ENCODE measurements at places on chromosomes 7 and 10.

DNA sequence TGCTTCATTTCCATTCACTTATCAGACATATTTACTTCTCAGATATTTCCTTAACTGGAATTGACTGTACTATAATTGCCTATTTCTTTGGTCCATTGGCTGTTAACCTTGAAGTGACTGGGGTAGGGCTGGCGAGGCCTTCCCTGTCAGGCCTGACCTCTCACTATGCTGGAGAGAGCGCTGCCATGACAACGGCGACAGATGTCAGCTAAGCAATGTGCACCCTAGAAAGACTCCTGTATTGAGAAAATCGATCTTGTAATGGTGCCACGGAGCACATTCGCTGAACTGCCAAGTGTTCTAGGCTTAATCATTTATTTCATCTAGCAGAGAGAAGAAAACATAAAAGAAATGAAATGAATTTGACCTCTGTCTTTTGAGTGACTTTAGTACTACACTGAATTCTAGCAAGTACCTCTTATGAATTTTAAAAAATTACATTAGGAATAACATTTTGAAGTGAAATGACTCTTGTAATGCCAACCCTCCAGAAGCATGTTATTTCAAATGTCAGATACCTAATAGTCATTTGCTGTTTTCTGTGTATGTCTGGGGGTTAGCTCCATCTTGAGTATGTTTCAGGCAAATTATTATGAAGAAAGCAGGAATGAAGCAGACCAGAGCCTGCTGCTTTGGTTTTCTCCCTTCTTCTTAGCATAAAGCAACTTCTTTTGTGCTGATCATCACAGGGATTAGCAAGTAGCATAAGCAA, 148.0 kb downstream of the SNX10 start:
- DNase-seq = no peak

- DNase-seq = no peak
Observed at GRCh38 chr10:48659790-48660189, 24.9 kb upstream of the WDFY4 start.

- no peak for DNase-seq
Observed at GRCh38 chr10:5373891-5374611, 9.3 kb downstream of the UCN3 start.

- no peak for DNase-seq
Observed at GRCh38 chr7:684416-684815, 42.1 kb upstream of the DNAAF5 start.

DNA sequence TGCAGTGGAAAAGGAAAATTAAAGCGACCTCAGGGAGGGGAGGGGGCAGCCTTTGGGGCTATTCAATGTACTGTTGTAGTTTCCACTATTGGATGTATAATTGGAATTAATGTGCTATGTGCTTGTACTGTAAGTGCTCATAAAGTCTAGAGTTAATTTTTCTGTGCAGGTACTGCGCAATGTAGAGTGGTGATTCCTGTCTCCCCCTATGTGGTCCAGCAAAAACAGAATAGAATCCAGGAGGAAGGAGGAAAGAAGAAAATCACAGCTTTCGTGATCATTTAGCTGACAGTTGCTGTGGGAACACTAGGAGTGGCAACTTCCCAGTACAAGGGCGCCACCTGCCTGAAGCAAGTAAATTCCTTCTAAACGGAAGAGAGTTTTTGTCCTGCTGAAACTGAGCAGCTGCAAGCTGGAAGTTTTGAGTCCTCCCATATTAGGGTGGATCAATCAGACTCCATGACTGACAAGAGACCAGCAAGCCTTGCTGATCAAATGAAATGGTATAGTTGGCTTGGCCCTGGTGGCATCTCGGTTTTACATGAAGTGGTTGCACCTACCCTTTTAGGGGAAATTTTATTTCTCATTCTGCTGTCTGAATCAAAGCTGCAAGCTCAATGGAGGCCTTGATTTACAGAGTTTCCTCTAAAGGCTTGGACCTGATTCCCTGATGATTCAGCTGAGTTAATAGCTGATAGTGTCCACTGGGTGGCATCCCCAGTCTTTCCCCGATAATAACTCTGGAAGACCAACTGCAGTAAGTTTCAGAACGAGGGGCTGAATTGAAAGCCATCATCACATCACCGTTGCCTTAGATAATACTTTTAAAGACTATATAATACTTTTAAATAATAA, 299.8 kb downstream of the HGF start:
- peak; percentile 85 for DNase-seq

GRCh38 chr7:157568770-157569584, 232.2 kb downstream of the DNAJB6 start:
- DNase-seq = no peak

DNA sequence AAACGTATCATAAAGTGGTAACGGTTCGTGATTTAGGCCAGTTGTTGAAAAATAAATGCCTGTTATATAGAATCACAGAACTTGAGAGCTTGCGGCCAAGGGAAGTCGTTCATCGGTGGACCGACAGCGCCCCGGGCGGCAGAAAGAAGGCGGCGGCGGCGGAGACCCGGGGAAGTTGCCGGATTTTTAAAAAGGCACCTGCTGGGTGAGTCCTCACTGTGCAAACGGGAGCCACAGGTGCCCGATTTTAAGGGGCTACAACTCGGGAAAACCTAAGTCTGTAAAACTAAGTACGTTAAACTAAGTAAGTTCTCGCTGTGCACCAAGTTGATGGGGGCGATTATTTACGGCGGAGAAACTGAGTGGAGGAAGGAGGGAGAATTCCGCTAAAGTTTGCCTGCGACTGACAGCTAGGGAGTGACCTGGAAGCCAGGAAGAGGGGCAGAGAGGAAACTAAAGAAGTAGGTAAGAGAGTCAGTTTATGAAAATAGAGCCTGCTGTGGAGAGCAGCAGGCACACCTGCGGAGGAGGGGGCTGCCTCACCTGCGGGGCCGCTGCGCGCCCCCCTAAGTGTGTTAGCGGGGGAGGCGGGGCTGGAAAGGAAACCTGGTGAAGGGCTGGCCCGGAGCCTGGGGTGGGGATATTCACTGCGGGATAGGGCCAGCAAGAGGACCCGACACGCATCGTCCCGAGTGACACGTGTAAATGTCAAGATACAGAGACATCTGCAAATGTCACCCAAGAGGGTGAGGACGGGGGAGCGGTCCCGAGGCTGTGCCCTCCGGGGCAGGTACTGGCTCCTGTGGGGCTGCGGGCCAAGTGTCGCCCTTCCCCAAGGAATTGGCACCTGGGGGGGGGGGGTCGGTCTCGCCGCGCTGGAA, 996 bp downstream of the ADAM12 start:
- no peak for DNase-seq

DNA sequence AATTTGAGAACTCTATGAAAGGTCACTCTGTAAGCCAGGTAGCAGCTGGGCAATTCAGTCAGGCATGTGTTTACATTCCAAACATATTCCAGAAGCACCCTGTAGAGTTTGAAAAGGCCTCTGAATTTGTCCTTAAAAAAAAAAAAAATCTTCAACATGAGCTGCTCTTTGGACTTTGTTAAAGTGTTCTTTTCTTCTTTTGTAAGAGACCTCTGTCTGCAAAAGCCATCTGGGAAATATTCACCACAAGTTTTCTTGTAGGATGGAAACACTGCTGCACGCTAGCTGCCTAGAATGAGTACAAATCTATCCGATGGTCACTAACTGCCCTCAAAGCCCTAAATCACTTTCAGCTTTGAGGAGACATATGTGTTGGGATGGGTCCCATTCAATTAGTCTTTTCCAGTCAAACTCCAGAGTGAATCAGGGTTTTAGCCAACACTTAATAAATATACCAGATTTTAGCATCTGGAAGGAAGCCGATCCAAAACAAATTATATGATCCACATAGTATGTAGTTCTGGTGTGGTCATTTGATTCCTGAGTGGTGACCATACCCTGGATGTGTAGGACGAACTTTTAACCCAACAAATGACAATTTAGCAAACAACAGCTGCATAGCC, 85.9 kb downstream of the CD36 start:
- DNase-seq = peak; percentile 76

- DNase-seq = no peak
Observed at GRCh38 chr7:139393621-139394211, 34.0 kb downstream of the LUC7L2 start.

DNA sequence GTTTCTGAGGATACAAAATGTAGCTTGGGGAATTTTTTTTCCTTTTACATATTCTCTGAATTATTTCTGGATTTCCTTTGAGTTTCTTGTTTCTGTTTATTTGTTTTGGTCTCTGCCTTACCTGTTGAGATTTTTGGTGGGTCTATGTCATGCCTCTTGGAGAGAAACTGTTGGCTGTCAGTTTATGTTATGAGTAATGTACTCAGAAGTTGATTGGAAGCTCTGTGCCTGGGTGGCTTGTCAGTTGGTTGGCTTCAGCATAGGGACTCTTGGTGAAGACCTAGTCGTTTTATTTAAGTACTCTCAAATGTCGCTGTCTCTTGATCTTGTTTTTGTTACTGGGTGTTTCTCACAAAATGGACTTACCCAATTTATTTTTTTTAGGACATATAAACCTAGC, 132.4 kb downstream of the CDK14 start:
- DNase-seq = no peak

DNA sequence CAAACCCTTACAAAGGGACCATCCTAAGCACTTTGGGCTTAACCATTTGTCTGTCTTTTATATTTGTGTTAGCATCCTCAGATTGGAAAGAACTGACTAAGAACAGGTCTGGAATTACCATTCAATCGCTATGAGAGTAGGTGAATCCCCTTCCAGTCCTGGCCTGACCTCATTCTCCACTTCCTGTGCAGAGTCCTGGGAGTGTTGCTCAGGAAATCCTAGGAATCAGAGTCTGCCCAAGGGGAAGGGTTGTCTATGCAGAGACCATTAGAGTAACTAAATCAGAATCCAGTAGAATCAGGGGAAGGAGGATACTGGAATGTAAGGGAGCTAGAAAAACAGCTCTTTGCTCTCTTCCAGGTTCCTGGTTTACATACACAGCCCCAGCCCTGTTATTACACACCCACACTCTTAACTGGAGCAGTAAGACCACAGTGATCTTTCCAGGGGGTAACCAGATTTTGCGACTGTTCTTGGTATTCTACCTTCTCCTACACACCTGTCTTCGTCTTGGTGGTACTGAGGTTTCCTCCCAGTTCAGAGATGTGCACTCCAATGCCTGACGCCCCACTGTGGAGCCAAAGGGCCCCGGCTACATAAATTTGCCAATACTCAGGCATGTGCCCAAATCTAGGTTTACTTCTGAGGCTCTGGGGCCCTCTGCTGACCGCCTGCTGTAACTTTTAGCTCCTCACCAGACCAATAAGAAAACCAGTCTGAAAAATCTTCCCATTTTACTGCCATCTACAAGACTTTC, 103.7 kb downstream of the RNF216 start:
- peak; percentile 72 for DNase-seq

- no peak for DNase-seq
Observed at GRCh38 chr7:74387606-74388005, 66.1 kb upstream of the GTF2IRD1 start.

DNA sequence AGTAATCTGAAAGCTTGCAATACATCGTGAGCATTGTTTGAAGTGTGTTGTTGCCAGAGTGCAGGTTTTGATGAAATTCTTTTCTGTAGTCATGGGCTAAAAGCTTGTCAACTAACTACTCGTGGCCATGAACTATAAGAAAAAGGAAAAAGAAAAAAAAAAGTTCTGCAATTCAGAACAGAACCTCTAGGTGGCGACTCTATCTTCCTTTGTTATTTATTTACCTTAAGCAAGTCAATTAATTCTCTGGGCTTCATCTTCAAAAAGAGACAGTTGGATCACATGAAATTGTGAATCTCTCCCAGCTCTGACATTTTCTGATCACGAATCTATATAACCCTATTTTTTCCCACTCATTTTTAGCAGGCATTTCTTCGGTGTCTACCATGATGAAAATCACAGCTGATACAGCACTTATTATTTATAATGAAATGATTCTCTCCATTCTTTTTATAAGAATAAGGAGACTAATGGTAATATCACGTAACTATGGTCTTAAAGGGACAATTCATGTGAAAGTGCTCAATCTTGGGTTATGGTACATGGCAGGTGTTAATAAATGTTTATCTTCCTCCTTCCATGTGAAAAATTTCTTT, 18.8 kb downstream of the TMEM196 start:
- DNase-seq = no peak

DNA sequence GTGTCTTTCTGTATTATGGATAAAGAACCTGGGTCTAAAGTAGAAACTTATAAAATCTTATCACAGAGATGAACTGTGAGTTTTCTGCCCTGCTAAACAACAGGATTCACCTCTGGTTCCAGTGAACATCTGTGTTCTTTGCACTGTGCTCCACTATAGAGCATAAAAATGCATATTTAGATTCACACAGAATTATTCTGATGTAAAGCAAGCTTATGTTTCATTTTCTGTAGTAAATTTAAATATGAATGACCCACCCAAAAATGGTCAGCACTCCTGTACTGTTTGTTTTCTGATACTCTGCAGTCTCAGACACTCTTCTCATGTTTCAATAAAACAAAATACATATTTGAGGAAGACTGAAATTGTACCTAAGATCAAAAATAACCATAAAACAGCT, 204.5 kb upstream of the PLXDC2 start:
- DNase-seq = no peak

DNA sequence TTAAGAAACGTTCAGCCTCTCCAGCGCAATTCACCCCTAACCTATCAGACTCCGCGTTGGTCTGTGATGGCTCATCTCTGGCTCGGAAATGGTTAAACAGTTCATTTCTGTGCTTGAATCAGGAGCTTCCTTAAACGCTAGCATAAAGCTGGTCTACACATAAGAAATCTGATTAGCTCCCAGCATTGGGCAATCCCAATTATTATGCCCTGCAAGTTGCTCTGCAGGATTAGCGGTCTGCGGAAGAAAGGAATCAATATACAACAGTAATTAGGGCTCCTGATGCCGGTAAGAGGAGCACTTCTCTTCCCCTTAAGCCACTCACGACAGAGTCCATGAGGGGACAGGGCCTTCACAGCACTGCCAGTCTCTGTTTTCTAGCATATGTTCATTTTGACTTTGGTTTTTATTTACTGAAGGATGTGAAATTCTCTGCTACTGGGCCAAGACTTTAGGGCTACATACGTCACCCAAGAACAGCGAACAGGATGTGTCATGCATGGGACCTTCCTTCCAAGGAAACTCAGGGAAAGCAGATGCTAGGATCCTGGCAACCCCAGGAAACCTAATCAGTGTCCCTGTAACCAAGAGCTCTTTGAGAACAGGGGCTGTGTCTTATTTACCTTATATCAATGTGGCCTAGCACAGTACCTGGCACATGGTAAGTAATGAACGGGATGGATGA, 324.4 kb downstream of the KCNMA1 start:
- no peak for DNase-seq

DNA sequence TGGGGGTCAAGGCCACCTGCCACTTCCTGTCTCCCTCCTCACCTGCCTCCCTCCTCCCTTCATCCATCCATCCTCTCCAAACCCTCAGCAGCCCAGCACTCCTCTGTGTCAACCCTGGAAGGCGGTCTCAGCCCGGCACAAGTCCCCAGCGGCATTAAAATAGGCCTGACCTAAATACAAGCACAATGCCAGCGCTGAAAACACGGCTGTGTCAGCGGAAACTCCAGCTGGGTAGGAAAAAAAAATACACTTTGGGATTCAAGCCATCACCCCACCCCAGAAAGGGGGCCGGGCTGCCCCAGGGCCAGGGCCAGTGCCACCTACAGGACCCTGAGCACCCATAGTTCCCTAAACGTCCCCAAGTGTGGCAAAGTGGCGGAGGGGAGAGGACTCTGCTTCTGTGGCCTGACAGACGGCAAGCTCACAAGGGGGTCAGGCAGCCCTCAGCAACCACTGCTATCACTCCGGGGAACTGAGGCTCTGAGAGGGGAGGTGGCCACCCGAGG, 22.7 kb upstream of the GTF2IRD1 start:
- DNase-seq = peak; percentile 55

Measured in SJCRH30 (cell line).